ENCODE measurements at places on chromosomes 4 and X.

GRCh38 chr4:55338486-55338885, 7.6 kb upstream of the SRD5A3 start:
- H3K4me3 ChIP-seq = no peak overlapping the region
- H3K27me3 ChIP-seq = no peaks in the 10 kb centered on the region
- H3K36me3 ChIP-seq = no peaks in the 10 kb centered on the region
- DNase-seq = no peak
- H3K4me1 ChIP-seq = no peaks in the 10 kb centered on the region

- no peaks in the 10 kb centered on the region for H3K27me3 ChIP-seq
- no peak for DNase-seq
- H3K4me3 ChIP-seq = no peak overlapping the region
Measured at GRCh38 chr4:62676962-62677361, 1476.8 kb downstream of the ADGRL3 start.

- no peaks in the 10 kb centered on the region for H3K36me3 ChIP-seq
- peak; percentile 95 for DNase-seq
- H3K4me1 ChIP-seq = peaks cover 6% of the 10 kb centered on the region
- H3K27ac ChIP-seq = peak overlapping the region; percentile 100
Measured at GRCh38 chr4:74109116-74109869, 10.3 kb upstream of the CXCL2 start.

DNA sequence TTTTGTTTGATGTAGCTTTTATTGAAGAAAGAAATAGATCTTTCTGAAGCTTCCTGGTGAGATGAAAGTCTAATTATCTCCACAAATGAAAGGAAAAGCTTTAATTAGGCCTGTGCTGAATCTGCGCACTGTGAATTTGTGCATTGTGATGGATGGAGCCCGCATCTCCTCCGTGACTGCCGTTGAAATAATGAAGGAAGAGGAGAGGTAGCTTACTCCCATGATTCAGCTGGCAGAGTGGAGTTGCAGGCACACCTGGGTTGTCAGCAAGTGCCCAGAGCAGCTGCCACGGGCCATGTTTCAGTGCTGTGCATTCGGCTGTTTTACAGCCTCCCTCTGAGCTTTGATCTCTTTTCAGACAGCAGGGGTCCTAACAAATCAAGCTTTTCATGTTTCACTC, 735.3 kb upstream of the TENM3 start:
- no peak overlapping the region for H3K4me3 ChIP-seq
- peaks cover 2% of the 10 kb centered on the region for H3K4me1 ChIP-seq
- H3K27me3 ChIP-seq = no peaks in the 10 kb centered on the region
- H3K36me3 ChIP-seq = no peaks in the 10 kb centered on the region
- no peak for DNase-seq

All from mesenchymal stem cell (in vitro differentiated cells and primary cell).